ENCODE measurements at places on chromosomes 4 and X. TPM values are rescaled to one million over a fixed set of nuclear protein-coding genes. Genes with fewer than 3 reads are reported as not detected.

The P2RY8 gene
- not detected for total RNA-seq

The DKK2 gene
- total RNA-seq, result 0.52 TPM

The NWD2 gene
- total RNA-seq, result not detected

The PRDM8 gene
- 11.9 TPM for total RNA-seq

The WDR17 gene
- total RNA-seq, result 0.64 TPM

The CCDC158 gene
- not detected for total RNA-seq
